ENCODE measurements at places on chromosomes 7 and 10.

GRCh38 chr7:150381785-150382122 lies 2.6 kb downstream of the ZNF775 start:
- no peak for DNase-seq

GRCh38 chr10:51007781-51008180 lies 66.5 kb upstream of the PRKG1 start:
- no peak for DNase-seq

GRCh38 chr7:12907774-12908173 lies 220.3 kb downstream of the ARL4A start:
- DNase-seq, result no peak

DNA sequence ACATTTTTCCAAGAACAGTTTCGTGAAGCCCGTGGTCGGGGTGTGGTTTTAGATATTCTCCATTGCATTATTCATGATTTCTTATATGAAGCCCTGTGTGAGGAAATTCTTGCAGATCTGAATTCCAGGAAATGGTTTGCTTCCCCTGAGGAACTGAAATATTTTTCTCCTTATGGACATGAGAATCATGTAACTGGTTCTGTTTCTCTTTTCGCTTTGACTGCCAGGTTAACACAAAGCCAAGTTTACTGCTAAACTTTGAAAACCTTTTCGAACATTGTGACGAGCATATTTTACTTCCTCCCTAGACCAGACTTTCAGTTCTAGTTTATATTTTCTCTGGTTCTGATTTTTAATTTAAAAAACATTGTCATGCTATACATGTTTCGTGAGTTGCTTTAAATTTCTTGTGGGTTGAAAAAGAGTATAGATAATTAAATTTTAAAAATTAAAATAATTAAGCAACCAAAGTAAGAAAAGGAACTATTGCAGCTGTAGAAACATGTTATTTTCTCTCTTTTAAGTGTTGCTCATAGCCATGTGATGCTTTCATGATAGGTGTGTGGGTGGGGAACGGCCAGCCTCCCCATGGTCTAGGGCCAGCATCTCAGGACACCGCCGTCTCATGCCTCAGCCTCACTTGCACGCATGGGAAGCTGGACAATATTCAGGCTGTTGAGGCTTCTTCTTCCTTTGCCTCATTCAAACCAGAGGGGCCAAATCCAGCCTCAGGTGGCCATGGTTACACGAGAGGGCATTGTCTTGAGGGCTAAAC lies 97.1 kb downstream of the CREB5 start:
- peak; percentile 54 for DNase-seq

- no peak for DNase-seq
Measured at GRCh38 chr7:103690242-103690974, 244.4 kb upstream of the SLC26A5 start.

DNA sequence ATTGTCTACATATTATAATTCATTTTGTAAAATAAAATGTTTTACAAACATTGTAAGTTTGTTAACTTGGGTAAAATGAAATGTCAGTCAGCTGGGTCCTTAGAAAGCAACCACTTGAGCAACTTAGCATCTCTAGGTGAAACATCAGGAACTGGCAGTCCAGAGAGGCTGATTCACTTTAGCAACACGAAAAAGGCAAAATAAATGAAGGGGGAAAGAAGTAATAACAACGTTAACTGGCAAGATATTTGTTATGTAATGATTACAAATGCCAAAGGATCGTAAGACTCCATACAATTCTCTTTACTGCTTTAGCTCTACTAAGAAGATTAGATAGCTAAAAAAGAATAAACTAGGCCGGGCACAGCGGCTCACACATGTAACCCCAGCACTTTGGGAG lies 5.0 kb downstream of the PDZD8 start:
- no peak for DNase-seq

DNA sequence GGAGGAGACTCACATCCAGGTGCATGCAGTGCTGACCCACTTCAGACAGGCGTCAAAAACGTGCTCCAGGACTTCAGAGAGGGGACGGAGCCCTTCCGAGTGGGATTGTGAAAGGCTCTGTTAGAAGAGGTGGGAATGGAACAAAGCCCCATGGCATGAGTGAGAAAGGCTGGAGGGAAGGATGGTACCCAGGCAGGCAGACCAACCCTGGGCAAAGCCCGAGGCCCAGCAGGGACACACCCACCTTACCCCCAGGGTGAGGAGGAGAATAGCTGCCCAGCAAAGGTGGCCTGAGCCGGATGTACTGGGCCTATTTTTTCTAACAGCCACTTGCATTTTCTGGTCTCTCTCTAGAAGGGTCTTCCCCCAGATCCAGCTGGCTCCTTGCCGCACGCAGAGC lies 14.8 kb downstream of the CHAT start:
- DNase-seq, result peak; percentile 24

DNA sequence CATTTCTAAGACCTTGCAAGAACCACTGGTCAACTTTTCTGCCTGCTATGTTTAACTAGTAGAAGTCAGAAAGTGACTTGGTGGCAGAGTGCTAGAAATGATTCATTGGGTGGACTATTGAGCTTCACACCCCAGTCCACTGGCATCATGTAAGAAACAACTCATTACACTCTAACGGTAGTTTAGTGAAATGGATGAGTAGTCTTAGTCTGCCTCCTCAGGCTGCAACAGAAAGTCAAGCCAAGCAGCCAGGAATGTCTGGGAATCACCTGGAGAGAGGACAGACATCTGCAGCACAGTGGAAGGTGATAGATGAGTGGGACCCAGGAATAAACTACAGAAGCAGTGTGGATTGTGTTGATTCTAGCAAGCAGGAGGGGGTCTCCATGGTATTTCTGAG lies 125.4 kb downstream of the AUTS2 start:
- DNase-seq, result no peak

DNA sequence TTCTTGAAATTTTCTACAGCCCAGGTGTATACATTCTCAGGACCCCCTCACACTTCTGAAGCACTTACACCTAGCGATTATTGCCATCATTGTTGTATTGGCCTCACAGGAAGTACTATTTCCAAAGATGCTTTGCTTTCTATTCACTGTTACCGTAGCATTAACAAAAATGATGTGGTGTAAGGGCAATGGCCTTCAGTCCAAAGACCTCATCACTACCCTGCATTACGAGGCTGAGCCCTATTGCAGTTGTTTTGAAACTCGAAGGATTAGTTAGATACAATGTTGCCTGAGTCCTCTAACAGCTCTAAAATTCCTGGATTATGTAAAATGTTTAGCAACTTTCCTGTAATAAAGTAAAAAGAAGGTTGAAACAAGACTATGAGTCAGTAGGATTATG lies 2.9 kb downstream of the NRCAM start:
- DNase-seq, result no peak

- no peak for DNase-seq
Measured at GRCh38 chr7:47756636-47757035, 174.7 kb upstream of the TNS3 start.

GRCh38 chr7:73437621-73438416 lies 4.2 kb downstream of the FZD9 start:
- no peak for DNase-seq

- DNase-seq, result peak; percentile 88
Measured at GRCh38 chr10:3852147-3852904, 67.3 kb upstream of the KLF6 start.

- no peak for DNase-seq
Measured at GRCh38 chr7:149070372-149071125, 20.0 kb downstream of the ZNF786 start.

DNA sequence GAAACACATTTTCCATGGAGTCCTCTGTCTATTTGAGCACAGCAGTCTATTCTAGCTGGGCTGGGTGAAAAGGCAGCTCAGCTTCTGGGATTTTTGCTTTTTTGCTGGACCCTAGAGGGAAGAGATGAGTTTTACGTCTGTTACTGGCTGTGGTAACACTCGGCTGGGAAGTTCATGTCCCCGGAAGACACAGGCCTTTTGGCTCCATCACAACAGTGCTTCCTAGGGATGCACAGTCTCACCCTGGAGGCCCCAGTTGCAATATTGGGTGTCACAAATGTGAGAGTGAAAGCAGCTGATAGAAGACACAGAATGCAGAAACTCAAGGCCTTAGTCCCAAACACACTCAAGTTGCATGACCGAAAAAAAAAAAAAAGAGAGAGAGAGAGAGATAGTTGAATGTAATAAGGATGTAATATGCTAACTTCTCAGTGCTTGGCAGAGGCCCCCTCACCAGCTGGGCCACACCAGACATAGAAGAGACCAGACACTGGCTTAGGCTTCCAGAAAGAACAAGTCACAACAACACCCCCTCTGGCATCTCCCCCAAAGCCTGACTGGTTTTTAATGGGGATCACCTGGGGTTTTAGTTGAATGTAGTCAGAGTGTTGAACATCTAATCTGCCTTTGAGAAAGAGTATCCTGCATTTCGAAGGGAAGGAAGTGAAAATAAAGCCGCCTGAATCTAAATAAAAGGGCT lies 545.4 kb upstream of the FZD8 start:
- DNase-seq, result no peak

DNA sequence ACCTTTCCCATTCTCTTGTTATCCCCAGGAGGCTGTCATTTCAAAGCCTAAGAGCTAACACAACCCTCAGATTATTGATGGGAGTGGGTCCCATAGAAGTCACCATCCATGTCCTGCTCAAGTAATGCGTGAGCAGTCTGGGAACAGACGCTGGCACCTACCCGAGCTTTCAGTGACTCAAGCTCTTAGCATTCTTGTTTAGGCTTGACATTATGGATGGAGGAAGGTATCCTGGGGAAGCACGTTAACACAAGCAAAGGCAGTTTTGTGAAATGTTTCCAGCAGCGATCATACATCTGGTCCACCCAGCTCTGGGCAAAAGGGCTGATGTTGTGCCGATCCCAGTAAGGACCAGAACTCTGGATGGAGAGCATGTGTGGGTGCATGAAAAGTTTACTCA lies 30.0 kb upstream of the AUTS2 start:
- no peak for DNase-seq

- DNase-seq, result no peak
Measured at GRCh38 chr7:7737674-7738073, 19.3 kb upstream of the RPA3 start.

GRCh38 chr7:155104913-155105312 lies 34.8 kb downstream of the HTR5A start:
- no peak for DNase-seq

DNA sequence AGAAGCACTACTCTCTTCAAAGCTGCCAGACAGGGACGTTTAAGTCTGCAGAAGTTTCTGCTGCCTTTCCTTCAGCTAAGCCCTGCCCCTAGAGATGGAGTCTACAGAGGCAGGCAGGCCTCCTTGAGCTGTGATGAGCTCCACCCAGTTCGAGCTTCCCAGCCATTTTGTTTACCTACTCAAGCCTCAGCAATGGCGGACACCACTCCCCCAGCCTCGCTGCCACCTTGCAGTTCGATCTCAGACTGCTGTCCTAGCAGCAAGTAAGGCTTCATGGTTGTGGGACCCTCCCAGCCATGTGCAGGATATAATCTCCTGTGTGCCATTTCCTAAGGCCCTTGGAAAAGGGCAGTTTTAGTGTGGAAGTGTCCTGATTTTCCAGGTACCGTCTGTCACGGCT lies 74.3 kb downstream of the TMEM26 start:
- DNase-seq, result no peak

- DNase-seq, result no peak
Measured at GRCh38 chr10:84706875-84707274, 378.5 kb downstream of the CCSER2 start.

DNA sequence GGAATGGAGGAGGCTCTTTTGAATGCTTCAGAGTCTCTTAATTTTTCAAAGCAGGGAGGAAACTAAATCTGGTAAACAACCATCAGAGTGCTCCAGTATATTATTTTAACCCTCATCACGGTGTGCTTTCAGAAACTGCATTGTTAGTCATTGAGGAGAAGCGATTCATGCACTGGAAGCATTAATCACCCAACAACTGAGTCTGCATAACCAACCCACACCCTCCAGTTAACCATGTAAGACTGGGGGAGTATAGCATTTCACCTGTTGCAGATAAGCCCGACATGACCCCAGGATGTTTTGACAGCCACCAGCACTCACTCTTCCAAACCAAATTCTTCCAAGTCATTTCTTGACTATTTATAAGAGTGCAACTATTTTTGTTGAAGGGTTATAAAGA lies 257.6 kb downstream of the GATA3 start:
- no peak for DNase-seq

DNA sequence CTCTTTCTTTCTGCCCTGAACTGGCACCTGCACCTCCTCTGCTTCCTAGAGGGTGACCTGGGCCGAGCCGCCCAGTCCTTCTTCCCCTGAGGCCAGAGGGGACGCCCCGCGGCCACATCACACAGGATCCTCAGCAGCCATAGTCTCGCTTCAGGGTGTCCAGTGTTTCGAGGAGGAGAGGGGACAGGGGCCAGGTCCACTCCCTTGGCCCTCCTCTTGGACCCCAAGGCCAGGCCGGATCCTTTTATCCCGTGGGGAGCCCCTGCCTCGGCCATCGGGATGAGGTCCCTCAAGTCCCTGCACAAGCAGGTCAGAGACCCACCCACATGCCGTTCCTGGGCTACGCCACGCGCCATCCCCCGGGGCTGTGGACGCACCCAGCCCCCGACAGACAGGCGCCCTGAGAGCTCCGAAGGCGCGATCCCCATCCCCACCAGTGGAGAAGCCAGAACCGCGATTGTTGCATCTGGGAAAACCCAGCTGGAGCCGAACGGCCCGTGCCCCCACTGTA lies 3.6 kb downstream of the BHLHA15 start:
- no peak for DNase-seq

- DNase-seq, result no peak
Measured at GRCh38 chr10:132005147-132005546, 23.4 kb upstream of the BNIP3 start.

DNA sequence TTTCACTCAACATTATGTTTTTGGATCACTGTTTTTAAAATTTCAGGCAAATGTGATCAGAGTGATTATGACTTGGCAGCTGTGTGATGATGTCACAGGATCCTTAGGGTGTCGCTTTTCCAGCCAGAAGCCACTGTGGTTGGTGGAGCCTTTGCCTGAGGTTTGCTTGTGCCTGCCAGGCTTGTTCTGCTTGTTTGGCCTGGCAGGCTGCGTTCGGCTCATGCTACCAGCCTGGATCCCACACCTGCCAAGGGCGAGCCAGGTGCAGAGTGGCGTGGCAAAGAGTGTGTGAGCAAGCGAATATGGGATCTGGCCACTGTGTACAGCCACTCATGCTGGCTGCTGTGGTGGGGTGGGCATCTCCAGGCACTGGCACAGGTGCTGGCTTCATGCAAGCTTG lies 55.7 kb downstream of the ADK start:
- peak; percentile 70 for DNase-seq

DNA sequence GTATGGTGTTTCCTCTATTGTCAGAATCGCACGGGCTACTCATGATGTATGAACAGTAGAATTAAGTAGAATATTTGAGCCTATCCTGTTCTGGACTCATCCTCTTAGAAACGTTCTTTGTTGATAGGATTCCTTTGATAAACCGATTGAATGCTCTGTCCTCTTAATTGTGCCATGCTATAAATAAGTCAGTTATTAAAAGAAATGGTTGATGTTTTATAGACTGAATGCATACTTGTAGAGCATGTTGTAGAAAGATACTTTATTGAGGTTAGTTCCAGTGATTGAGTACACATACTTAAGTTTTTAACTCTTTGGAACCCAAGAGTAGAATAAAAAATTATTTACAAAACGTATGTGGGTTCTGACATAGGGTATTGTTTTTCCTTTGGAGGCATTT lies 54.9 kb upstream of the HBP1 start:
- no peak for DNase-seq
